ENCODE measurements at places on chromosomes 13 and 19.
A peak's percentile ranks its signal among the peaks of the same experiment; 100 is the strongest.

DNA sequence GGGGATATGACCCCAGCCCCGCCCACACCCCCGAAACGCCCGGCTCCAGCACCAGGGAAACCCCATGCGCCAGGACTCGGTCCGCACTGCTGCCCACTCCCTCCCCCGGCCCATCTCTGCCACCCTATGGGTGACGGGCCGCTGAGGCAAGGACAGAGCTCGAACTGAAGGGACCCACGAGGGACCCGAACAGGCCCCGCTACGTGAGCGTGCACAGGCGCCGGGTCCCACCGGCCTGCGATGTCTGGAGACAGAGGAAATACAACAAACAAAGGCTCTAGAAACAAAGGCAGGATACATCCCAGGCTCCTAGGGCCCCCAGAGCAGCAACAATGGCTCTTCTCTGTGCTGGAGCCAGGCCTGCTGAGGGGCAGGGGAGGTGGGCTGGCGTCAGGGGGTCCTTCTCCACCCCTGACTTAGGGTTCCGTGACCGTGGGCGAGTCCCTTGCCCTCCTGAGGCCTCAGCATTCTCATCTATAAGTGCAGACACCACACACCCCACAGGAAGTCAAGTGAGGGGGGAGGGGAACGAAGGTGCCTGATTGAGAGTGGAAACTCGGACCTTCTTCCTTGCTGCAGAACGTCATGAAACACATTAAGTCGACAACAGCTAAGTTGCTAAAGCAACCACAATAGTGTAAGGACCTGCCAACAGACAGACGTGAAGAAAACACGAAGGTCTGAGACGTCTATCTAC is 3.1 kb downstream of the ABHD17A start:
- peak; percentile 63 for DNase-seq

DNA sequence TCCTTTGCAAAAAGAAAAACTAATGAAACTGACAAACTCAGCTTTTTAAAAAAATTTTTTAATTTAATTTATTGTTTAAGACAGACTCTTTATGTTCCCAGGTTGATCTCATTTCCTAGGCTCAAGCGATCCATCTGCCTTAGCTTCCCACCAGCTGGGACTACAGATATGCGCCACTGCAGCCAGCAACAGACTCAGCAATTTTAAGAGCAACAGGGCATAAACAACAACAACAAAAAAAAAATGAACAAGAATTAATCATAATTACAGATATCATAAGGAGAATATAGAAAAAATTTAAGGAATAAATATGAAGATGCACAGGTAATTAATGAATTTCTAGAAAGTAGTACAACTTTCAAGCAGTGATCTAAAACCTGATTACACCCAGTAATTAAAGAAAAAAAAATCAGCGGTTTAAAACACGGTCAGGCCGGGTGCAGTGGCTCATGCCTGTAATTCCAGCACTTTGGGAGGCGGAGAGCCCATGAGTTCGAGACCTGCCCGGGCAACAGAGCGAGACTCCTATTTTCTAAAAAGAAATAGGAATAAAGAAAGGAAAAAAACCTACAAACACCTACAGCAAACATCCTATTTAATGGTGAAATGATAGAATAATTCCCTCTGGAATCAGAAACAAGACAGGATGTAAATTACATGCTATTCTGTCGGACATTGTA is 1.4 kb downstream of the ZNF699 start:
- no peak for DNase-seq

DNA sequence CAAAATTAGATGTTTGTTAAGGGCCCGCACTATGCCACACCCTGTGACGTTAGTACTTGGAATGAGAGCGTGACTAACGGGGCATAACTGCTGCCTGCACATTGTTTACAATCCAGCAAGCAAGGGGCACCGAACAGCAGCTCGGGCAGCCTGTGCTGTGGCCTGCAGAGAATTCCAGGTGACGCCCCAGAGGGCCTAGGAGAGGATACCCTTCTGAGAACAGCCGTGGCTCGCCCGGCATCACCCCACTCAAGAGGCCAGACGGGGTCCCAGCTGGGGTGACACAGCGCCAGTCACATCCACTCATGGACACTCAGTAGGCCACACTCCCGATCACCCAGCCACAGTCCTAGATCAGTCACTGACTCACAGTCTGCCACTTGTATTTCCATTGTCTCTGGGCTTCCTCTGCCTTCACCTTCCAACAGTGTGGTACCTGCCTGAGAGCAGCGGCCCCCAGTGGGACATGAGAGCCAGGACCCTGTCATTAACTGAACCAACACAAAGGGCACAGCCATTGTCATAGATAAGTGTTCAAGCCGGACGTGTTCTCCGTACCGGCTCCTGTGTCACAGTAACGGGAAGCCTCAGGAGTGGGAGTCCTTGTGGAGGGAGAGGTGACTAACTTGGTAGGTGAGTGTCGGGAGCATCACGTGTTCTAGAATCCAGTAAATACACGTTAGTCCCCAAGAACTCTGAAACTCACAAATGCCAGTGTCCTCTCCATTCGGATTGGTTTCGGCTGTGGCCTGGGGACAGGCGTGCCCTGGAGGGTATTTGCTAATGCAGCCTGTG is 7.5 kb downstream of the ZNF331 start:
- DNase-seq = no peak

- DNase-seq = no peak
These were observed 212.7 kb upstream of the MIR17HG start for GRCh38 chr13:91134803-91135184.

DNA sequence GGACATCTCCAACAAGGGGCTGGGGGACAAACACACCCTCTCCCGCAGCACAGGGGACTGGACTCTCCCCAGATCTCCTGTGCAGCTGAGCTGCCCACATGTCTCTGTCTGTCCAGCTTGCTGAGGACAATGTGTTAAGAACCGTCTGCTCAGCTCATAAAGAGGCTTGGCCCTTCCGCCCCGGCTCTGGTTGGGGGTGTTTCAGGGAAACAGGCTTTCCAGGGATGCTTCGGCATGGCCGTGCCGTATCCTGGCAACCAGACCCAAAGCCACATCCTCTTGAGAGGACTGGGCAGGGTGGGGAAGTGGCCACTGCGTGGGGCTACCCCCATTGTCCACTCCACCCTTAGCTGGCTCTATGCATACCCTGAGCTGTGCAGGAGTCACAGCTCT is 41.1 kb upstream of the CHST8 start:
- no peak for DNase-seq
